Stimulated activated CD8-positive, alpha-beta memory T cell treated with anti-CD3 and anti-CD28 coated beads, Interleukin-4, amount 100 ng/mL, for 1 hour (primary cell): ENCODE measurements at places on chromosomes 7 and 10.

- DNase-seq, result no peak
These were observed 126.1 kb downstream of the AOAH start for GRCh38 chr7:36598054-36598674.

GRCh38 chr10:69567920-69568319, 5.3 kb downstream of the NEUROG3 start:
- no peak for DNase-seq

DNA sequence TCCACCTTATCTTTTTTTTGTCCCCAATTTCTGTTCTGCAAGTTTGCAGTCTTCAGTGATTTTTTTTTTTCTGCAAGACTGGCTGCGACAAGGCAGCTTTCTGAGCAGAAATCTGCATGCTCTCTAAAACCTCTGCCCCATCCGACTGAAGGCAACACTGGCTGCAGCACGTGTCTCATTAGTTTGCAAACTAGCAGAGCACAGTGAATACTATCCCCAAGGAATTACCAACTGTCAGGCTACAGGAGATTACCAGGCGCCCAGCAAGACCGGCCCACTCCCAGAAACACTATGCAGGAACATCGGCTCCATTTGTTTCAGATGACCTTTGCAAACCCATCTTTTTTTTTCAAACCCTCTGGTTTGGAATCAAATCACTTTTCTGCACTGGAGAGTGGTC, 538.8 kb downstream of the SORCS1 start:
- no peak for DNase-seq

- DNase-seq, result no peak
These were observed 84.8 kb downstream of the ANK3 start for GRCh38 chr10:60304829-60305379.

DNA sequence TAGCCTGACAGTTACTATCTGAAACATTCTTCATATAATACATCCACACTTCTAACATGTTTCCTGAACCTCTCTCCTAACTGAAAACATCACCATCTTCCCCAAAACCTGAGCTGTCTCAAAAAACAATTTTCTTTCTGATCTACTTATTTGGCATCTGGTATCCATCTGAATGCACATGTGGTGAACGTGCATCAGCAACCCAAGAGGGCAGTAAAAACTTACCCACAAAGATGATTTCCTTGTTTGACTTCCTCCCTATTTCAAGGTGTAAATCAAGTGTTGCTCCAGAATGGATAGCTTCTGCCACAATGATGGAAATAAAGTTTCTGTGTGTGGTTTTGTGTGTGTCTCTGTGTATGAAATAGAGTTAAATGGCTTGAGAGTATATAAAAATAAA, 500.4 kb downstream of the MAGI2 start:
- no peak for DNase-seq

GRCh38 chr10:86969421-86970041, 1.2 kb downstream of the ADIRF start:
- no peak for DNase-seq

DNA sequence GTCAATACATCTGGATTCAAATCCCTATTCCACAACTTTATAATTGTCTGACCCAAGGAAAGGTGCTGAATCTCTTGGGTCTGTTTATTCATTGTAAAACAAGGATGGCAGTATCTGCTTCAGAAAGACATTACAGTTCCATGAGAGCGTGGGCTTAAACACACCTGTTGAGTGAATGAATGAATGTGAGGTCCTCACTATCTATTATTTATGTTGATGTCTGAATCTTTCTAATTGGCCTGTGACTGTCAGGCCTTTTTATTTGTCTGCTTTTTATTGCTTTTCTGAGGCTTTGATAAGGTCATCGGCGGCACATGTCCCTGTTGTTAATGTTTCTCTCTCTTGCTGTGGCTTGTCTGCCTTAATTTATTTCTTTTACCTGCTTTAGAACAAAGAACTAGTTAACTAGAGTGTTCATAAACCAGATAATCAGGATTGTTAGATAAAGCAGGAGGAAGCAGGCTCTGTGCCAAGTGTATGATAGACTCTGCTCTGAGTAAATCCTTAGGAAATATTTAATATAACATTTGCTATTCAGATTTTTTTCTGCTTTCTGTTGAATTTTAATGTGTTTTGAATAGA, 42.3 kb upstream of the CYCS start:
- no peak for DNase-seq

GRCh38 chr7:68441645-68442044, 1156.6 kb upstream of the AUTS2 start:
- no peak for DNase-seq

DNA sequence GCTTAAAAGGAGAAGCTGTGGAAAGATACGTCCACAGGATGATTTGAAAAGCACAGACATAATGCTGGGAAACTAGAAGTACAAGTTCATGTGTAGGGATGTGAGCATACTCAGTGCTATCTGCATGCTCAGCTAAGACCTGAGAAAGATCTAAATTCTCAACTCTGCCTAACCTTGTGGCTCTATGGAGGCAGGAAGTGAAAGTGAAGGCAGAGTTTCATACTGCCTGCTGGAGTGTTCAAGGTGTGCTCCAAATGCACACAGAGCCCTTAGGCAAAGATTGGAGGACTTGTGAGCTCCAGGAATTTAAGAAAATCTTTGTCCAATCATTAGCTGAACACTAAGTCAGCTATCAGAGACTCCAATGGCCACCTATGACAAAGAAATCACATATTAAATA, 190.9 kb downstream of the RNLS start:
- no peak for DNase-seq

- DNase-seq, result no peak
These were observed 99.6 kb downstream of the CHST15 start for GRCh38 chr10:123993534-123994416.

GRCh38 chr7:86953653-86954336, 105.7 kb downstream of the ELAPOR2 start:
- DNase-seq, result no peak

DNA sequence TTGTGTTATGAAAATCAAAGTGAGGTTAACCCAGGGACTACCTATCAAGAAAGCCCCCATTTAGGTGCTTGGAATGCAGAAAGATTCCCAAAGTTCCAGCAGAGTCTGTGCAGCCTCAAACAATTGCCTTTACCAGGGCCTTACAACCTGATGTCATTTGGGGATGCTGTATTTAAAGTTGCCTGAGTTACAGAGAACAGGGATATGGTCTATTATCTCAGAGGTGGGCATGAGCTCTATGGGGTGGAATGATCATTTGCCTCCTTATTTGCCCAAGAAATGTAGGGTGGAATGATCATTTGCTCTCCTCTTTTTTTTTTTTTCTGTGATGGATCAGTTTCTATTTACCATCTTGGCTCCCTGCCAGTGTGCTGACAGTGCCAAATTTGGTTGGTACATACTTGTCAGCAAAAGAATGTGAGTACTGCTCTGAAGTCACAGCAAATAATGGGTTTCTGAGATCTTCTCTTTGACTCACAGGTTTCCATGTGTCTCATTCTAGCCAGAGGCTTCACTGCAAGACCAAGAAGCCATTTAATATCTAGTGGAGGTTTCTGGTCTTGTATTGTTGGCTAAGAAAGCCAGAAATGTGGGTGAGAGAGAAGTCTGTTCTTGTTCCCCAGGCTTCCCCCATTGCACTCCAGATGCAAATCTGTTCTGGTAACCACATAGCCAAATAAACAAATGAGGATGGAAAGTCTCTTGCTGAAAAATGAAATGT, 45.5 kb upstream of the ZNRF2 start:
- no peak for DNase-seq

DNA sequence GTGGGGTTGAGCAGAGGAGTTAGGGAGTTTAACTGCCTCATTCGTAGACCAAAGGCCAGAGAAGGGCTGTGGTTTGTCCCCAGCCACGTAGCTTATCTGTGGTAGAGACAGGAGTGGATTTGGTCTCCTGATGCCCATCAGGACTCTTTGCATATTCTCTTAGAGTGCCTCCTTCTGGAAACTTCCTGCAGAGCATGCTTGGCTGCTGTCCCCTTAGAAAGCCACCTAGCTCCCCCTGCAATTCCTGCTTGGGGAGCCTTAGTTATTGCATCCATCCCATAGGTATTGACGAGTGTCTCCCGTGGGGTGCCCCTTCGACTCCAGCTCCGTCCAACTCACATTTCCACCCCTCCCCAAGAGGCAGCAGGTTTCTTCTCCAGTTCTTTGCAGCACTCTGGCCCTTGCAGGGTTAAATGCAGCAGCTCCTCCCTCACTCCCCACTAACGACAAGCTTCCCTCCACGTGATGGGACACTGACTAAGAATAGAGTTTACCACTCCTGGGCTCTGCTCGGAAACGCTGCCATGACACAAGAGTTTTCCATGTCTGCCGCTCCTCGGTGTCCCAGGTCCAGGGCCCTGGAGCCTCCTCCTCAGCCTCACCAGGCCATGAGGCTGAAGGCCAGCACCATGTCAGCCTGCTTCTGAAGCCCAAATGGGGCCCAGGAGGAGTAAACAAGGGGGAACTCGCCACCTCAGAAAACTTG, 147.8 kb upstream of the UNC5B start:
- DNase-seq, result no peak

- DNase-seq, result no peak
These were observed 7.8 kb upstream of the DIP2C start for GRCh38 chr10:697097-697875.

- no peak for DNase-seq
These were observed 25.1 kb downstream of the CDK14 start for GRCh38 chr7:90621125-90621746.

- DNase-seq, result no peak
These were observed 89.6 kb downstream of the SVIL start for GRCh38 chr10:29545122-29545521.

DNA sequence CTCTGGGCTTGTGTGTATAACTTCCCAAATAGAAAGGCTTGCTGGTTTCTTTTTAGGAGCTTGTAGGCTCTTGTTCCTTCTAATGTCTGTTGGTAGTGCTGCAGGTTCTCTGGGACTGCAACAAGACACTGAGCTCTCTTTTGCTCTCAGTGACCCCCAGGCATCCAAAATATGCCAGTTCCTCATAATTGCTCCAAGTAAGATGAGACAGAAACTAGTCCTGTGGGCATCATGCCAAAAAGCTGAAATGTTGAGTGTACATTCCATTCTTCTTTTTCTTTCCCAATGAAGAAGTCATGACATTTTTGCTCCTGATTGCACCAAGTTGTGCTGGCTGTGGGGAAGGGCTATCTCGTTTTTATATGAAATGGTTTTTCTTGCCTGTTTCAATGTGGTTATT, 7.1 kb upstream of the BTBD16 start:
- DNase-seq, result no peak

GRCh38 chr7:44275957-44276570, 49.3 kb downstream of the CAMK2B start:
- no peak for DNase-seq

DNA sequence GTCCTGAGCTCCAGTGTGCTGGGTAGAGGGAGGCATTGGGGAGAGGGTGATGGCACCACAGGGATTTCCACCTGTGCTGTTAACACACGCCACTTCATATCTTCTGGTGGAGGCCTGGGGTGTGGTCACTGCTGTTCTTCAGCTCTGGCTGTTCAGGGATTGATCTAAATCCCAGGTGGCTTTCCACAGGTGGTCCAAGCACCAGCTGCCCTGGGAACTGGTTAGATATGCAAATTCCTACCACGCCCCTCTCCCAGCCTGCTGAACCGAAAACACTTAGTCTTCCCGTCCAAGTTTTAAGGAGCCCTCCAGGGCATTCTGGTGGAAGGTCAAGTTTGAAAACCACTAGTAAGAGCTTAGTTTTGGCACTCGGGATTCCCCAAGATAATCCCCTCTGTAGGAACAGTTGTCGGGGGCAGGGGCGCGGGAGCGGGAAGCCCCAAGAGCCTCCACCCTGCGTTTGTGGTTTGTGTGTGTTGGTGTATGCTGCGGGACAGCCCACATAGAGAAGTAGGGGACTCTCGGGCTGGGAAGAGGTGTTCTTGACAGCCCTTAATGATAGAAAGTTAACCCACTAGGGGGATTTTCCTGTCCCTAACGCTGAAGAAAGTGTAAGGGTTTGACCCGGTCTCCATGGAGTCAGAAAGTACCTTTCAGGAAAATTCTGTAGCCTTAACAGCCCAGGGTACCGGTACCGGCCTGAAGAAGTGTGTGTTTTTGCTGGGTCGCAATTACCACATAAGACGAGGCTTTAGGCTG, 5.1 kb downstream of the DEPP1 start:
- DNase-seq, result no peak

DNA sequence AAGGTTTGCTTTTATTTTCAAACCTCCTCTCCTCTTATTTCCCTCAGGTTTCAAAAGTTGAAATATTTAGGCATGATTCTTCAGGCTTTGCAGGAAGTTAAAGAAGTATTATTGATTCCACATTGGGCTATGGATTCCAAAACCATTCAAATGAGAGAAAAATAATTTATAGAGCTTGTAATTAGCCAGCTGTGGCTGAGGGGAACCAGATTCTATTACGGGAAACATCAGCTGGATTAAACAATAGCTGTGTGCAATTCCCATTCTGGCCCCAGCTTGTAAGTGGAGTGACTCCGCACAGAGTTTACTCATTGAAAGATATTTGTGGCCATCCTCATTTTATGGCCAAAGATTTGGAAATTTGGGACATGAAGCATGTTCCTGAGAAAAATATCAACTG, 77.0 kb upstream of the PHYHIPL start:
- DNase-seq, result no peak
